ENCODE measurements at places on chromosomes 2 and 18.

GRCh38 chr2:152011724-152012123 lies 87.1 kb downstream of the CACNB4 start:
- DNase-seq = no peak

DNA sequence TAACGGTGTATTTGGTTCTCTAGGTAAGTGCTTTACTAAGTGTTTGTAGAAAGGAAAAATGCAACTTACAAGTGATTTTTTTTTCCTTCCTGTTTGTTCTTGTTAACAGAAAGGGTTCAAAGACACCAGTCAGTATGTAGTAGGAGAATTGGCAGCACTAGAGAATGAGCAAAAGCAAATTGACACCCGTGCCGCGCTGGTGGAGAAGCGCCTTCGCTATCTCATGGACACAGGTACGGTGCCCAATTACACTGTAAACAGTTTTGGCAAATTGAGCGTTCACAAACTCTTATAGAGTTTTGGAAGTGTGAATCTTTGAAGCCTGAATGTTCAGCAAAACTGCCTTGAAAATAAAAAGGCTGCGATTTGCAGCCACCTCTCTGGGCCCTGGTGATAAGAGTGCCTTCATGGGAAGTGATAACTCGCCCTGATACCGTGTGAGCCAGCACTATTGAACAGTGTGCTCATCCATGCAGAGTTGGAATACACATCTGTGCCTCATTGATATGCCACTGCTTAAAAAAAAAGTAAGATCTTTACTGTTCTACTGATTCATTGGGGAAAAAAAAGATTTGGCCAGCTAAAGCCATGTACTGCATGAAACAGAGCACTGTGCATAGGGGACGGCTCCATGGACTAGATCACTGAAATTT lies 54.0 kb upstream of the OTX1 start:
- no peak for DNase-seq

DNA sequence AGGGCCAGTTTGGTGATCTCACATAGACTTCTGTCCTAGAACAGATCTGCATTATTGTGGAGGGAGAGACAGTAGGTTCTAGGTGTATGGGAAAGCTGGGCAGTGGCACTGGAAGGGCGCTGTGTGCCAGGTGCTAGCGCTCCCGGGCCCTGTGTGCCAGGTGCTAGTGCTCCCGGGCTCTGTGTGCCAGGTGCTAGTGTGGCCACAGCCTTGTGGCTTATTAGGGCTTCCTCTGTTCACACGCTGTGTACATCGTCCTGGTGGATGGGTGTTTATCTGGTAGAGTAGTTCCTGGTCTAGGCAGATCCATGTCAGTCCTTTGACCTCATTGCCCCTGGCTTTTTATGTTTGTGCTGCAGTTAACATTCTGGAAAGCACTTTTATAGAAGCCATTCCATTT lies 263.4 kb downstream of the AGAP1 start:
- no peak for DNase-seq

- no peak for DNase-seq
Observed at GRCh38 chr2:29817299-29817698, 104.1 kb downstream of the ALK start.

GRCh38 chr2:155382776-155383175 lies 684.3 kb downstream of the KCNJ3 start:
- no peak for DNase-seq

GRCh38 chr2:65232636-65233035 lies 5.0 kb downstream of the ACTR2 start:
- no peak for DNase-seq

DNA sequence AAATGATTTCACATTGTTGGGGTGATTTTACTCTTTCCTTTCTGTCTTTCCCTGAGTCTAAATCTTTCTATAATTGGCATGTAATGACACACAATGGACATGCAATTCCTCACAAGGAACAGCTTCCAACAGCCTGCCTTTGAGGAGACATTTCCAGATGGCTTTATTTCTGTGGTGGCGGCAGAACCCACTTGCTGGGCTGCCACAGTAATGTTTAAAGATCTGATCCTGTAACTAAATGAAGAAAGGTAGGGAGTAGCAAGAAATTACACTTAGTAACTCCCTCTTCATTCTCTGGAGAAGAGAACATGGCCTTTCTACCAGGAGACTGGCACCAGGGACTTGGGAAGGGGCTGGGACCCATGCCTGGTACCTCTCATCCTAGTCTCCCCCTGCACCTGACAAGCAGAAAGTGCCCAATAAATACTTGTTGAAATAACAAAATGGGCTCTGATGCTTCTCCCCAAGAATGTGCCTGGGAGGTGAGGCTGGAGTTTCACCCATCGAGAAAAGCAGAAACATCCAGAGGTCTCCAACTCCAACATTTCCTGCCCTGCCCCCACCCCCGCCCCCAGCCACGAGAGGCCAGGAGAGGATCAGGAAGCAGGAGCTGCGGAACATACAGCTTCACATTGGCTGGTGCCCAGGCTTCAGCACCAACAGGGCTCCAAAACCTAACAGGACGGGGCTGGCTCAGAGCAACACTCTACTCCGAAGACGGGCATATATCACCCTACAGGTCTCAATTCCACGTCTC lies 92.1 kb downstream of the PXDN start:
- DNase-seq = no peak

All from hematopoietic multipotent progenitor cell treated with erythropoietin and hydrocortisone succinate and interleukin-3 and kit ligand, for 17 days (in vitro differentiated cells).